IMR-90 (cell line): ENCODE measurements at places on chromosomes 6 and 20.

DNA sequence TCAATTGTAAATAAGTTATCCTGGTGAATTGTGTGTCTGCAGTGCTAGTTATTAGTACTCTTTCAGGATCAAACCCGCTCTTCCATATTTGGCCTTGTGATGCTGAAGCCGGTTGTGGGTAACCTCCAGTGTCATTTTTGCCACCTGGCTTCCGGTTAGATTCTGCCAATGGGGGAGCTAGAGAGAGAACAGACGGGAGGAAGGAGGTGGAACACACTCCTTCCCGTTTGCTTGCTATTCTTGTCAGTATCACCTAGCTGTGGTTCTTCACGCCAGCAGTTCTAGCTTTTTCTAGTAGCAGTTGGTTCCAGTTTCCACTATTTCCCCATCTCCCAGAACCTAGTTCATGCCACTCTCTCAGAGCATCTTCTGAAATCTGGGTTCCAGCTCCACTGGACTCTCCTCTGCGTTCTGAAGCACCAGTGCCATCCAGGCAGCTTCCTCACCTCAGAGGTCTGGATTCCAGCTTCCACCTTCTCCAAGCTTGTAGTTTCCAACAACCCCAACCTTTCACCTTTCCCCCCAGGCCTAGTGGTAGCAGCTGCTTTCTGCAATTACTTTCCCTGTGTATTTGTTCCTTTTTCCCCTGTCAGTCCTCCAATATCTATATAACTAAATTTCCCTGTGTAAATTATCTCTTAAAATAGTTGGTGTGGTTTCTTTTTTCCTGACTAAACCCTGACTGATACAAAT, 46.9 kb upstream of the LOC128125822 start:
- DNase-seq: no peak

DNA sequence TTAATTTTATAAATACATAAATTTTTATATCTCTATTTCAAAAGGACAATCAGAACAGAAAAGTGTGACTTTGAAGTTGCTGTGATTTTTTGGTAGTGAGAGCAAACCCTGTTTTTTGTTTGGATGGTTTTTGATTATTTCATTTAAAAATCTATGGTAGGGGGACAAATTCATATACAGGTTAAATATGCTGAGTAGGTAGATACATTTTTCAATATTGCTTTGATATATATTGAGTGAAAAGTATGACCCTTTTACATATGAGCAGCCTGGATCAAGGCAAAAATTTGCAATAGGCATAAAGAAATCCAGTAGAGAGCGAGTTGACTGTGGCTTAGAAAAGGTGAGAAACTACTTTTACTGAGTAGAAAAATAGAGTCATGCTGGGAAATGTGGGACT, 132.3 kb downstream of the LMBRD1 start:
- DNase-seq: no peak

GRCh38 chr20:53750827-53751619, 157.4 kb upstream of the ZNF217 start:
- peak; percentile 91 for DNase-seq

- no peak for DNase-seq
These were observed 26.1 kb upstream of the RIPPLY2 start for GRCh38 chr6:83827050-83827449.

GRCh38 chr20:34705008-34705396, 858 bp downstream of the TP53INP2 start:
- no peak for DNase-seq

- no peak for DNase-seq
These were observed 98.5 kb downstream of the ANKS1A start for GRCh38 chr6:34987506-34987905.

- no peak for DNase-seq
These were observed 165.9 kb downstream of the SOBP start for GRCh38 chr6:107655864-107656263.

GRCh38 chr6:170266061-170266825, 24.6 kb downstream of the DLL1 start:
- DNase-seq: no peak

- no peak for DNase-seq
These were observed 42.1 kb downstream of the SPACA1 start for GRCh38 chr6:88089708-88090107.

DNA sequence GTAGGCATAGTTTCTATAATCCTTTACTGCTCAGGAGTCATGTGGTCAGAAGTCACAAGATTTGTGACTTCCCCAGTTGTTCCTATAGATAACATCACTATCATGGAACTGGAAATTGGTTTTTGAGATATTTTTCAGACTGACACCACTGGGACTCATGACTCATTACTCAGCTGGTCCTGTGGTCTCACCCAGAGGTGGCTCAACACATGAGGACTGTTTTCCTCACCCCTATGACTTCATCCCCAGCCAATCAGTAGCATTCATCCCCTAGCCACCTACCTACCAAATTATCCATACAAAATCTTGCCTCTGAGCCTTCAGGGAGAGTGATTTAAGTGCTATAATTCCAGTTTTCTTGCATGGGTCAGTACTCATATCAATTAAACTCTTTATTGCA, 1217.7 kb downstream of the EPHA7 start:
- no peak for DNase-seq

GRCh38 chr20:31706607-31707257, 15.9 kb downstream of the BCL2L1 start:
- no peak for DNase-seq

DNA sequence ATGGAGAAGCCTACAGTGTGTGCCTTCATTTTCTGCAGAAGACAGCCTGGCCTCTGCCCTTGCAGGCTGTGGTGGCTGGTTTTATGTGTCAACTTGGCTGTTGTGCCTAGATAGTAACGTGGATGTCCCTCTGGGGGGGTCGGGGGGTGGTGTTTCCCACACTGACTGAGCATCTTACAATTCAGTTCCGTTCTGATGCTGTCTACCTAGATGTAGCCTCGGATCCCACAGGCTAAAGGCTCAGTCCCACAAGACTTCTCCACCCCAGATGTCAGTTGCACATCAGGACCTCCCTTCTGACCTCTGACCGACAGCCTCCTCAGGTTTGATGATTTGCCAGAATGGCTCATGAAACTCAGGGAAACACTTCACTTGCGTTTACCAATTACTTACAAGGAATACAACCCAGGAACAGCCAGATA, 4.4 kb downstream of the PYGB start:
- no peak for DNase-seq

DNA sequence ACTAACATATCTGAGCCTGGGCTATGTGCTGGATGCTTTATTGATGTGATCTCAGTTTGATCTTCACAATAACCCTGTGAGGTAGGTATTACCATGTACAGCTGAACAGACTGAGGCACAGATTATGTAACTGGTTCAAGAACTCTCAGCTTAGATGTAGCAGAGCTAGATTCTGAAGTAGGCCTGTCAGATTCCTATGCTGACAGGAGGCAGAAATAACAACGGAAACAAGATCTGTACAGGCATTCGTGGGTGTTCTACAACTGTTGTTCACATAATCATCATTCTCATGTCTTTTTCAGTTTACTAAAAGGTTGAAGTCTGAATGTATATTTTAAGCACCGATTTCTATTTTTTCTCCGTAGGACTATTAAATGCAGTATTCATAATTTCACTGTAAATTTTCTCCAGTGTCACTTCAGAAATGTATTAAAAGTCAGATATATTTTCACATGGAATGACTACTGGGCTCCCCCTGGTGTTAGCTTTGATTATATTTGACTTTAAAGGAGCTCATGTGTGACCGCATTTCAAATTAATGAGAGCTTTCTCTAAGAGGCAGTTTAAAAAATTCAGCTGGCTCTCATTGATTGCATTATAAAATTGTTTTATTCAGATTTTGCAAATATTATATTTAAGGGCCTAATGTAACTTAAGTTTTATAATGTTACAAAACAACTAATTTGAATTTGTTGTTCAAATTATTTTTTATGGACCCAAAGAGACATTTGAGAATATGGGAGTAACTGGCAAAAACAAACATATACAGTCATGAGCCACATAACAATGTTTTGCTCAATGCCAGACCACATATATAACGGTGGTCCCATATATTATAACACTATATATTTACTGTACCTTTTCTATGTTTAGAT, 36.4 kb upstream of the SLC17A4 start:
- DNase-seq: peak; percentile 6

- no peak for DNase-seq
These were observed 44.9 kb downstream of the ABHD12 start for GRCh38 chr20:25345721-25346120.

- no peak for DNase-seq
These were observed 13.5 kb upstream of the TAF4 start for GRCh38 chr20:62079166-62079565.

DNA sequence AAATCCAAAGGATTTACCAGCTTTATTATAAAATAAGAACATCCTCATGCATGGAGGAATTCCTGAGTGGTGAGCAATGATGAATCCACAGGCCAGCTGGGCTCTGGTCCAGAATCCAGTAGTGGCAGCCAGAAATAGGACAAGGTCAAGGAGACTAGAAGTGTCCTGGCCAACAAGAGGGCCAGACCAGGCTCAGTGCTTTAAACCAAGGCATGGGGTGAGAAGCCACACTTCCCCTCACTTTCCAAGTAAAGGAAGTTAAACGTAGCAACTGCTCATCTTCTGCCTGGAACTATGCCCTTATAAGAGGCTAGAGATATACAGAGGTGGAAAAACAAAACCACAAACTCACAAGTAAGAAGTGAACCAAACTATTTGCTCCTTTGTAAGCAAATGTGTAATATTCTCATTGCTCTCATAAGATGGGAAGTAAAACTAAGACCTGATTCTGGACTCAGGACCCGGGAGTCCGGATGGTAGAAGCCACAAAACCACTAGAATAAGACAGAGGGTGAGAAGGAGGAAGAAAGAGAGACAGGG, 253.2 kb downstream of the UST start:
- peak; percentile 87 for DNase-seq

DNA sequence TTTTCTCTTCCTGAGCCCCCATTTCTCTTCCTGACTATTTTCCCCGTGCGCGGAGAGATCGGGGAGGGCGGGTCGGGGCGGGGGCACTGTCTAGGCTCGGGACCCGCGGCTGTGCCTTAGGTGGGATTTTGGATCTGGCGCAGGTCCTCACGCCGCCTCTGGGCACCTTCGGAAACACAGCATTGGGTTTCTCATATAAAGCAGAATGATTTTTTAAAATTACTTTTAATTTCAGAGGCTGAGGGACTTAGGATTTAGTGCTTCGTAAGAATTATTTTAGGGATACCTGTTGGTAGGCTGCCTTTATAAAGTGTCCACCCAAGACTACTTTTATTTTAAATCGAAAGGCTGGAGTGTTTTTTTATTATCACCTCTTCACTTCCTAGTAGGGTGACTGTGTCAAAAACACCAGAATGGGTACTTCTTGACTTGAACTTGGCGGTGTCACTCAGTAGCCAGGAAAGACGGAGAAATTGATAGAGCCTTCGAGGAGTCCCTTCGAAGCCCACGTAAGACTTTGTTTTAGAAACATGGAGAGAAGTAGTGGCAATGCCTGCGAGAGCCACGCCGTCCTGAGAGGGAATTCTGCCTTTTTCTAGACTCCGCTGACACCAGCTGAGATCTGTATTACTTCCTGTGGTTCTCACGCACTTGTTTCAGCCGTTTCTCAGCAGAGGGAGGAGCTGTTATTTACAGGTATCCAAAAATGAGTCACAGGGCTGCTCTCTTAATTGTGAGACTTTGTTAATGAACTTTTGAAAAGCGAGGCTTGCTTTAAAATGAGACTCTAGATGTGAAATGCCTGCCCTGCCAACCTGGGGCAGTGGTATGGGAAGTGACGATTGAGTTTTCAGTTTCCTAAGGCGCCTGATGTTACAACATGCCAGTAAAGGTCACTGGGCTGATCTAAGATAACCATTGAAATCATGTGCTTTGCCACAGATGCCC, 667 bp downstream of the STX11 start:
- peak; percentile 18 for DNase-seq

GRCh38 chr6:56663344-56663743, 20.7 kb upstream of the DST start:
- DNase-seq: no peak

DNA sequence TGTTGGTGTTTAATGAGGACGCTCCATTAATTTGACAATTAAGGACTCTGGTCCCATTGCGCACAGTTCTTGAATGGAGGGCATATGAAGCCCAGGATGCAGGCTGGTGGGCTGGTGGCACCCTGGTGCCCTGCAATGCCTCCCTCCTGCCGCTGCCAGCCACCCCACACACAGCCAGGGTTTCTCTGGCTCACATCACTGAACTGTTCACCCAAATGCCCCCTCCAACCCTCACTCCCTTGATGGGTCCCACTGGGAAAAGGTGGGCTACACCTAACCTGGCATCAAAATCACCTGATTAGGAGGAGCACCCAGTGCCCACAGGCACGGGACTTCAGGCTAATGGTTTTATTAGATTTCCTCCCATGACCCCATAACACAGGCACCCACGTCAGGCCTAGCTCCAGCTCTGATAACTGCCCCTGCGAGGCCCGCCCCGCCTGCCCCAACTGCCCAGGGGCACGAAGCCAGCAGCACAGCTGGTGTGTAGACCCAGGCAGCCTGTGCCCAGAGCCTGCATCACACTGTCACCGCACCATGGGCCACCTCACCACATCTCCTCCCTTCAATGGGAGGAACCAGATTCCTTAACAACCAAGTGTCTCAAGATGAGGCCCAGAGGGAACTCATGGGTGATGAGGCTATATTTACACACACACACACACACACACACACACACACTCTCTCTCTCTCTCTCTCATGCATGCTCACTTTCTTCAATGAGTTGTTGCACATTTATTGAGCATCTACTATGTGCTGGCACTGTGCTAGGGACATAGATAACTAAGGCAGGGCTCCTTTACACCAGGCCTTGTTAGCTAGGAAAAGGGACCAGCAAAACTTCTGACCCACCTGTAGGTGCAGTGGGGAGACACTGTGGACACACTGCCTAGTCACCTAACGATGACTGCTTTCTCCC, 107.3 kb downstream of the NOL4L start:
- DNase-seq: no peak

GRCh38 chr6:149050160-149050559, 267.4 kb upstream of the TAB2 start:
- no peak for DNase-seq

GRCh38 chr20:5535125-5535756, 215.0 kb upstream of the SHLD1 start:
- DNase-seq: peak; percentile 98

- DNase-seq: no peak
These were observed 12.9 kb upstream of the CEP85L start for GRCh38 chr6:118663993-118664985.

DNA sequence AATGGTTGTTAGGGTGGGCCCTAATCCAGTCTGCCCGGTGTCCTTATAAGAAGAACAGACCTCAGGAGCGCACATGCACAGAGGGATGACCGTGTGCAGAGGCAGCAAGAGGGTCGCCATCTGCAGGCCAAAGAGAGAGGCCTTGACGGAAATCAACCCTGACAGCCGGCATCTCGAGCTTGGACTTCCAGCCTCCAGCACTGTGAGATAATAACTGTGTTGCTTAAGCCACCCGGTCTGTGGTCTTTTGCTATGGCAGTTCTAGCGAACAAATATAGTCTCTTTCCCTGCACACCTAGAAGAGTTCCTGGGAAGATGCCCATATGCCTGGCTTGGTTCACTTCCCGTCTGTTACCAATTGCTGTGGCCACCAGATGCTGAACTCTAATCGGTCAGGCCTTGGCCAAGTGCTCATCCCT, 35.3 kb upstream of the PTGIS start:
- peak; percentile 45 for DNase-seq
